ENCODE measurements at places on chromosomes 16 and 17.

DNA sequence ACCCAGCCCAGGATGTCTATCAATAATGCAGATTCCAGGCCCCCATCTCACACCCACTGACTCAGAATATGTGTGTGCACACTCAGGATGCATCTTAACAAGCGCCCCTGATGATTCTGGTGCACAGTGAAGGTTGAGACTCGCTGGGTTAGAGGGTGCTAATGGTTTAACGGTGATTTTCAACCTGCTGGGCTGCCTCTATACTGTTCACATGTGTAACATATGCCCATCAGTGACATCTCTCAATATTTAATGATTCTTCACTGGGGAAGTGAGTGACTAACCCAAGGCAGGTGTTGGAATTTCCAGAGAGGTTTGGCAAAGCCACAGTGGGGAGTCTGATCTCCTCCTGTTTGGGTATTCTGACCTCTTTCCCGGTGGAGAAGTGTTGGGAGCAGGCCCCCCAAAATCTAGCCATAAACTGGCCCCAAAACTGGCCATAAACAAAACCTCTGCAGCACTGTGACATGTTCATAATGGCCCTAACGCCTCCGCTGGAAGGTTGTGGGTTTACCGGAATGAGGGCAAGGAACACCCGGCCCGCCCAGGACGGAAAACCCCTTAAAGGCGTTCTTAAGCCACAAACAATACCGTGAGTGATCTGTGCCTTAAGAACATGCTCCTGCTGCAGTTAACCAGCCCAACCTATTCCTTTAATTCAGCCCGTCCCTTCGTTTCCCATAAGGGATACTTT, 4.1 kb upstream of the DOC2B start:
- no peak for DNase-seq

DNA sequence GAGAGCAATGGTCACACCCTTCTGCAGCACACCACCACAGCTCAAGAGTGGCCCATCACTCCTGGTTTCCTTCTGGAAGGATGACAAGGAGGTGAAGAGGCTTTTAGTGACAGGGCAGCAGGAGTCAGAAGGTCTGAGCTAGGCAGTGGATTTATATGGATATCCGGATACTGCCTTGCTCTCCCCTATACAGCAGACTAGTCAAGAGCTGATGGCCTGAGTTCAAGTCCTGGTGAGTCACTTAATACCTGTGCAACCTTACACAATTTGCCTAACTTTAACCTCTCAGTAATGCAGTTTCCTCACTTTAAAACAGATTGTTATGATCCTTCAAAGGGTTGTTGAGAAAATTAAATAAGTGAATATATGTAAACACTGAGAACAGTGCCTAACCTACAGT, 22.9 kb downstream of the MYO18A start:
- no peak for DNase-seq

DNA sequence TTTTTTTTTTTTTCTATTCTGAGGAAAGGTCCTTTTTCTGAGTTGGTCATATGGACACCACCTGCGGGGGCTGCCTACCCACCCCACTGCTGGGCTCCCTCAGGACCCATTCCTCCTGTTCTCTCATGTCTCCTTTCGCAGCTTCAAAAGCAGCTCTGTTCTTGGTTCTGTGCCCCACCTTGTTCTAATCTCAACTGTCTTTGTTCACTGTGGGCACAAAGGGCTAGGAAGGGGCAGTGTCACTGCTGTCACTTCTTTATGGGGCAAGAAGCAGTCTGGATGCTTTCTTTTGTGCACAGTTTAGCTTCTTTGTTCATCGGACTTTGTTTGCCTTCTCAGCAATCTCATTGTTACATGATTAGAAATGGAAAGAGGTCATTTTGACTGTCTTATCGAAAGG, 7.1 kb downstream of the GOSR2 start:
- DNase-seq = no peak

DNA sequence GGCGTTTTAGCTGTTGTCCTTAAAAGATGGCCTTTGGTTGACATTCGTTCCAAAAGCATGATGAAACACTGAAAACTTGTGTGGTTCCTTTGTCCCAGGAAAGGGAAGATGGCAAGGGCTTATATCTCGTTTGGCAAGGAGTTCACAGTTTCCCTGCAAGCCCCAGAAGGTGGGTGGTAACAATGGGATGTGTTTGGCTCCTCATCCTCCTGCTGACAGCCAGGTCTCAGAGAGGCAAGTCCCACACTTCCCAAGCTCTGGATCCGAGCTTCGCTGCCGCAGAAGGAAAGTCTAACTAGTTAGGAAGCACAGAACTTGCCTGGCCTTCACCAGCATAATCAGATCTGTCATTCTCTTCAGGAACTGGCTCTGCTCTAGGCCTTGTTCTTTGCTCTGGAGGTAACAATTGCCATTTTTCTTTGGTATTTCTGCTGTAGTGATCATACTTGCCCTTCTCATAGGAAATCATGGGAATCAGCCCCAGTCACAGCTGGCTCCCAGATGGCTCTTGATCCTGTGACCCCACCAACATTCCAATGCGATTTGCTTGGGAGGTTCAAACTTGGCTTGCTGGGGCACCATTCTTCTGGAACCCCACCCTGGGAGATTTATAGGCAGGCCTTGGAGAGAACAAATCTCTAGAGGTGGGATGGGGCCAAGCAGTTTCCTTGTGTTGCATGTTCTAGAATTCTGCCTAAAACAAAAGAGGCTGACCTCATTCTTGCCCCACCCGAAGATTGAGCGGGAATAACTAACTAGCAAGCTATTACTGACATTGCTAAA, 17.9 kb downstream of the KPNA2 start:
- DNase-seq = no peak

GRCh38 chr16:8678068-8678927, 3.9 kb downstream of the ABAT start:
- peak; percentile 53 for DNase-seq

DNA sequence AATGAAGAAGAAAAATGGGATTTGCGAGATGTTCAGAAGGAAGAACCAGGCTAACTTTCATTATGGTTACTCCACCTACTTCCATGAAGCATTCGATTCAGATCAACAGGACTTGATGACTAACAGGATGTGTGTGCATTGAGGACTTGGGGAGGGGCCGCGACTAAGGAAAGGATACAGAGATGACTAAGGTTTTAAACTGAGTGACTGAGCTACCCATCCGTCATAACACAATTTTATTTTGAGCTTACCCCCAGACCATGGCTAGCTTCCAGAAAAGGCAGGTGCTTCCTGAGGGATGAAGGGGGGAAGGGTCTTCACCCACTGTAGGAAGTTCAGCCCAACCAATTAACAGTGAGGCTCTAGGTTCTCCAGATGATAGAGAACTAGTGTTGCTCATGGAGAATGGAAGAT, 2.5 kb upstream of the CDYL2 start:
- DNase-seq = no peak

- DNase-seq = no peak
Observed at GRCh38 chr17:4405699-4406098, 28.0 kb upstream of the SPNS3 start.

DNA sequence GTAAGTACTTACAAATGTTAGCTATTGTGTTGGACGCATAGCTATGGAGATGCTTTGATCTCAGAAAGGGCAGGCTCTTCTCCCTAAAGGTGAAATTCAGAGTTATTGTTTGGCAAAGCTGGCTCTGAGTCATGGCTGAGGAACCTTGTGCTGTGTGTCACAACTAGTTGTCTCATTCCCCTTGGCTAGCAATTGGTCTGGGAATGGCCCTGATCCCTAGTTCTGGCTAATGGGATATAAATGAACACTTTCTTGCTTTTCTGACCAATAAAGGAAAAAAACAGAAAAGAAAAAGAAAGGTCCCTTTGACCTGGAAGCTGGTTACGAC, 210.6 kb downstream of the MAP2K4 start:
- DNase-seq = no peak

DNA sequence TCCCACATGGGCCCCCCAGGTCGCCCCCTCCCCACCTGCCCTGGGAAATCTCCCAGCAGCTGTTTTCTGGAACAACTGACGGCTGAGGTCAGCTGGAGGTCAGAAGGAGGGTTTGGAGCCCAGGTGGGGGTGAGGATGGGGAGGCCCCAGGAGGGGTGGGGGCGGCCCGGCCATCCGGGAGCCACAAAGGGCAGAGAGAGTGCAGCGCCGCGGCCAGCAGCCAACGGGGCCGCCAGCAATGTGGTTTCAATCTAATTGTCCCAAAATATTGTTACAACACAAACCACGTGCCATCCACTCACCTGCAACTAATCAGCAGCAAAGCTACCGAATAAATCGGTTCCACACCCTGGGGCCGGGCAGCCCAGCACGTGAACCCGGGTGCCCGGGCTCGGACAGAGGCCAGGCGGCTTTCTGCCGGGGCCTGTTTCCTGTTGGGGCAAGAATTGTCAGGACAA, 28.3 kb upstream of the SLC38A10 start:
- DNase-seq = no peak

- DNase-seq = peak; percentile 47
Observed at GRCh38 chr17:65742403-65743307, 181.2 kb upstream of the AXIN2 start.

DNA sequence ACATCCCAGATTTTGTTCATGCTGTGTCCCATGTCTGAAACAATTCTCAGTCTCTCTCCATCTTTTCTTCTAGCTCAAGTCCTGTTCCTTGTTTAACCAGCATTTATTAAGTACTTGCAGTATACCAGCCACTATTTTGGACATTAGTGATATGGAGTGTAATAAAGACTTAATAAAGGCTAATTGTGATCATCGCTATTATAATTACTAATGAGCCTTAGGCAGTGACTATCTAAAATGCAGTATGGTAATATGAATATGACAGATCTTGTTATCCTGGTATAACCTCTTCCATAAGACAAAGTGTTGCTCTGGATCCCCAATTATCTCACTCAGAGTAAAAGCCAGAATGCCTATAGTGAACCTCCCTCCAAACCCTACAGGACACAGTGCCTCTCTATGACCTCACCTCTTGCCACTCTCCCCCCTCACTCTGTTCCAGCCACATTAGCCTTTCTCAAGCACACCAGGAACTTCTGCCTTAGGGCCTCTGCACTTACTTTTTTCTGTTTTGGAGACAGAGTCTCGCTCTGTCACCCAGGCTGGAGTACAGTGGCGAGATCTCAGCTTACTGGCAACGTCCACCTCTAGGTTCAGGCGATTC, 1.8 kb upstream of the FLOT2 start:
- DNase-seq = no peak

- DNase-seq = peak; percentile 50
Observed at GRCh38 chr16:56246051-56246817, 54.9 kb downstream of the GNAO1 start.

DNA sequence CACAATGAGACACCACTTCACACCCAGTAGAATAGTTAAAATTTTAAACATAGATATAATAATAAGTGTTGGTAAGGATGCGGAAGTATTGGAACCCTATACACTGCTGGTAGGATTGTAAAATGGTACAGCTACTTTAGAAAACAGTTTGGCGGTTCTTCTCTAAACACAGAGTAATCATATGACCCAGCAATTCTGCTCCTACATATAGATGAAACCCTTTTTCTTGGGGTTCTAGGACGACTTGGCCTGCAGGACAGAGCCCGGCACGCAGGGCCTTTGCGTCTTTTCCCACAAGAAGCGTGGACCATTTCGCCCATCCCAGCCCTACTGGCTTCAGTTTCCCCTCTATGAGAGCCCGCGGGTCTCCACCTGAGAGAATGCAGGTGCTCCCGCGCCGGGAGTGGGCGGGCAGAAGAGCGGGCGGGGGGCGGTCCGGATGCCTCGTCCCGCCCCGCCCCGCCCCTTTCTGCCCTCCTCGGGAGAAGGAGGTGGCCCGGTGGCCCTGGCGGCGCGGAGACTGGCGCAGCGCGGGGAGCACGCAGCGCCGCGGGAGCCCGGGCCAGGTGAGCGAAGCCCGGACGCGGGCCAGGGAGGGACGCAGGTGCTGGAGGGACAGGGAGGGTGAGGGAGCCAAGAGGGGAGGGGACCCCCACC, at the start of gene SDR42E2:
TSS of gene SDR42E2 (plus strand) at position 508 of the 657 bp plus-strand sequence. CDS start 3,077 bp downstream, outside the sequence.
- no peak for DNase-seq

GRCh38 chr16:16076423-16076813, 127.0 kb downstream of the ABCC1 start:
- DNase-seq = no peak

DNA sequence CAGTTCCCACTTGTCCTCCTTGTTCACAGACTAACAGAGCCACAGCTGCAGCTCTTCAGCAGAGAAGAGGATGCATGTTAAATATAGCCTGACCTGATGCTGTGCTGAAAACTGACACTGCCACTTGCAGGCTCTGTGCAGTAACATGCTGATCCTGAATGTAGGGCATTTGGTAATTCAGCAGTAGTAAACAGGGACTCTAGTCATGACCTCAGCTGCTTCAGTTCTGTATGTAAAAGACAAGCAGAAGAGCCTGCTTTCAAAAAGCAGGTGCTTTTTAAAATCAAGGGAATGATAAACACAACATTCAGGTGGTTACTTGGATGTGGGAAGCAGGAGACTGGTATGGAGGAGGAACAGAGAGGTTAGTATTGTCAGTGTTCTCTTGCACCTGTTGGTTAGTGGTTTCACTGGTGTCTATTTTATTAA, 33.8 kb downstream of the ESRP2 start:
- no peak for DNase-seq

DNA sequence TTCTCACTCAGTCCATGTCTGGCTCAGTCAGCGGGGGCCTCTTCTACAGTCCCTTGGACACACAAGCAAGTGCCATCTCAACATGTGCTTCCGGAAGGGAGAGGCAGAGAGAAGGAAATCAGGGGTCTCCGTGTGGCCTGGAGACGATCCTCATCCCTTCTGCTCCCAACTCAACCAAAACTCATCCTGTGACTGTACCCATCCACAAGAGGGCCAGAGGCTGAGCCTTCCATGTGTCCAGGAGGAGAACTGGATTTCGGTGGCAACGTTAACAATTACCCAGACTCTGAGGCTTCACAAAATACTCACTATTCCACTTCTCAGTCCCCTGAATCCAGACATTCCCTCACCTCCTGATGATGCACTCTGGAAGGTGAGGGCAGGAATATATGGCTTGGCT, 7.8 kb upstream of the ALOX12B start:
- no peak for DNase-seq

DNA sequence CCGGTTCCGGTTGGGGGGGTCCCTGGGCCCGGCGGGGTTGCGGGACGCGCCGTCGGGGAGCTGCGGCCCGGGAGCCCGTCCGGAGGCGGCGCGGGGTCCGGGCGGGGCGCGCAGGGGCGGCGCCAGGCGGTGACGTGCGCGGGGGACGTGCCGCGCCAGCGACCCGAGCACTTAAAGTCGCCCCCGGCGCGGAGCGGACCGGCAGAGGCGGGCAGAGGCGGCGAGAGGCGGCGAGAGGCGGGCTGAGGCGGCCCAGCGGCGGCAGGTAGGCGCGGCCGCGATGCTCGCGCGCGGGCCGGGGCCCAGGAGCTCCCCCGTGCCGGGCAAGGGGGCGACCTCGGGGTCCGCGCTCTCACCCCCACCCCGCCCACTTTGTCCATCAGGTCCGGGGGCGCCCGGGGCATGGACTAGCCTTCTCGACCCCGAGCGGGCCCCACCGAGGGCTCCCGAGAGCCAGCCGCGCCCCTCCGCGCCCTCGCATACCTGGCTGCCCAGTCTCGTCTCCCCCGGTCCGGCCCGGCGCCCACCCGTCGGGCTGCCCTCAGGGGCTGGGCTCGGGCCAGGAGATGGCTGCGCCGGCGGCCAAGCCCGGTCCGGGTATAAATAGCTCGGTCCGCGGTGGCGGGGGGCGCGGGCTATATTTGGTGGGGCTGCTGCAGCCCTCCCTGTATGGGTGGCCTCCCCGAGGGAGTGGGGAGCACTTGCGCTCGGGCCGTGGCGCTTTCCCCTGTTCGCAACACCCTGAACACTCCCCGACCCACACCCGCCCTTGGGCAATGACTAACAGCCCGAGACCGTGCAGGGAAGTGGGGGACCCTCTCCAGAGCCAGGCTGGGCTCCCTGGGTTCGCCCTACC, at the start of gene SLC16A3:
TSS of gene SLC16A3 (plus strand) at position 201 of the 856 bp plus-strand sequence. CDS start 6,967 bp downstream, outside the sequence.
- DNase-seq = peak; percentile 42
